ENCODE measurements at places on chromosomes 4 and X.

DNA sequence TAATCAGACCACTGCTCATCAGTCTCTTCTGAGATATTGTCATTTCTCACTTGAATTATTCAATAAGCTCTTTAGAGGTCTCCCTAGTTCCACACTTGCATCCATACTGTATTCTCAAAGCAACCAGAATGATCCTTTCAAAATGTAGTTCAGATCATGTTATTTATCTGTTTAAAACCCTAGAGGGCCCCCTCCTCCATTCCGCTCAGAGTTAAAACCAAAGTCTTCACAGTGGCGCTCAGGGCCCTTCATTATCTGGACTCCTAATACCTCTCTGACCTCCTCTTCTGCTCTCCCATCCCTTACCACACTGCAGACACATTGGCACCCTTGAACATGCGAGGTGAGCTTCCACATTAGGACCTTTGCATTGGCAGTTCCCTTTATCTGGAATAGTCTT, 32.7 kb upstream of the HPGDS start:
- no peak for DNase-seq

- no peak for DNase-seq
Observed at GRCh38 chr4:36533944-36534343, 252.5 kb downstream of the DTHD1 start.

- DNase-seq: no peak
Observed at GRCh38 chr4:120867506-120867905, 55.0 kb downstream of the PRDM5 start.

DNA sequence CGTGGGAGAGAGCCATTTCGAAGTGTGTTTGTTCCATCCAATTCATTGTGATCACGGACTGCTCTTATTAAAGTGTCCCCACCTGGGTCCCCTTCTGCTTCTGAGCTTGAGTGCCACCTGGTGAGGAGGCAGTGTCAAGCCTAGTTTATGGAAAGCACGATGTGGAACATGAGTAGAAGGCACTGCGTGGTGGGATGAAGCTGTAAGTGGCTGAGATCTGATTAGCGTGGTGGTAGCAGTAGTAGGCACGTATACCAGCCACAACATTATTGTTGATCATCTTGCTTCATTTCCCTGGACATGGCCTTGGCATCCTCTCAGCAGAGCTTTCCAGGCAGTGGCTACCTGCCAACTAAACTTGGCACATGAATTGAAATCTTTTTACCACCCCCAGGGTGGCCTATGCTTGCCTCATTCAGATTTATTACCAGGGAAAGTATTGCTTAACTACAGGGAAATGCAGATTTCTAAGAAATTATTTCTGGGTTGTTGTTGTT, 46.4 kb downstream of the GPAT3 start:
- DNase-seq: no peak

GRCh38 chrX:57929373-57929772, 19.1 kb upstream of the ZXDA start:
- no peak for DNase-seq

- DNase-seq: no peak
Observed at GRCh38 chrX:48939524-48940228, 17.7 kb downstream of the OTUD5 start.

GRCh38 chr4:2417765-2418649, at the start of gene ZFYVE28:
Gene ZFYVE28 (minus strand): TSS chr4:2418645. CDS start chr4:2418323, 322 bp downstream.
- DNase-seq: no peak

DNA sequence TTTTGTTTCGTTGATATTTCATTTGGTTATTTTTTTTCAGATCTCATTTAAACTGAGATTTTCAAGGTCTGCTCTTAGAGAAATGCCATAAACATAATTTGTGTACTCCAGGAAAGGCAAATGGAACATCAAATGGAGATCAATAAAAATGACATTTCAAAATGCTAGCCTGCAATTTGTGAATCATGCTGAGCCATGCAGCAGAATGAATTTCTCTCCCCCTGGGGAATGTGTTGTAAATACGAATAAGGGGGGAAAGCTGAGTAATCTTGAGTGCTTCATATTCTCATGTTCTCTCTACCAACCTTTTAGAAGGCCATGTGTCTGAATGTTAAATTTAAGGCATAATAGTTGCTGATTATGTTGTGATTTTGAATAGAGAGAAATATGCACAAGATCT, 7.8 kb downstream of the ZCCHC4 start:
- no peak for DNase-seq

GRCh38 chrX:120769576-120770341, 105.9 kb downstream of the CT47B1 start:
- no peak for DNase-seq

- no peak for DNase-seq
Observed at GRCh38 chr4:124435274-124435950, 277.1 kb downstream of the ANKRD50 start.

GRCh38 chr4:165079476-165079875, 25.8 kb downstream of the TRIM75 start:
- no peak for DNase-seq

DNA sequence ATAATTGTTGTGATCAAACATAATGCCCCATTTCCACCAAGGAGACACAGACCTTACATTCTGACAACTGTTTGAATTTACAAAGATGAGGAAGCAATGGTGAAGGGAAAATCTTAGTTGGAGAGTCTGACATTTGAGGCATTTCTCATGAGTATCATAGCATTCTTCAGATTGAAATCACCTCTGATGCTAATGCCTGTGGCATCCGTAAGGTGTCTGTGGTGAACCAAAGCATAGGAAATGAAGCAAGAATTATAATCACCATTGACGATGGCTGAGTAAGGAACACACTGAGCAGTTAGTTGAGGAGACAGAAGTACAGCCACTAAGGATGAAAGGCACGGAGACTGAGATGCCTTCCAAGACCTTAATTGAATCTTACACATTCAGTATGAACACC, 575.7 kb downstream of the TRIML1 start:
- no peak for DNase-seq

DNA sequence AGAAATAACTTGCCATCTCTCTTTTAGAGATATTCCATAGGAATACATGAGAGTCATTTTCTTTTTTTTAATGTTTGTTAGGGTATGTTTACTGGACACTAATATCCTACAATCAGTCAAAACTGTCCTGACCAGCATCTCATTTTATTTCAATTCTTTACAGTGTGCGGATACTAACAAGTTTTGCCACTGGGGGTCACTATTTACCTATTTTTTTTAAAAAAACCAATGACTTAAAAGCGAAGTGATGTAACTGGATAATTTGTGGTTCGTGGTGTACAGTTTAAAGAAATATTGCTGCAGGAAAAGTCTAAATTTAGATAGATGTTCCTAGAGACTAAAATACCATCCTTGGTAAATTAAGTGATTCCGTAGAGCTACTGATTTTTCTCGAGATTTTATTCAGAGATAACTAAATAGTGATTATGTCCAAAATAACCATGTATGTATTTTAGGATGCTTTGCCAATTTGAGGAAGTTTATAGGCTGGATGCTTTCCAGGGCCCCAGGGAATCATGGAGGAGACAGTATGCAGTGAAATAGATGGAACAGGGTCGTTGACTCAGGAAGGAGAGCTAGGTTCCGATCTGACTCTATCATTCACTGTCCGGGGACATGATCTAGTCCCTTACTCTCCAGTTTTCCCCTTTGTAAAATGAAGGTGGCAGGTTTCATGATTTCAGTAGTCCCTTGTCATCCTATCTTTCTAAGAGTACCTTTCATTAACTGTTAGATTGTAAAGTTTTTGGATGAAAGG, 34.0 kb upstream of the GNPDA2 start:
- DNase-seq: no peak

DNA sequence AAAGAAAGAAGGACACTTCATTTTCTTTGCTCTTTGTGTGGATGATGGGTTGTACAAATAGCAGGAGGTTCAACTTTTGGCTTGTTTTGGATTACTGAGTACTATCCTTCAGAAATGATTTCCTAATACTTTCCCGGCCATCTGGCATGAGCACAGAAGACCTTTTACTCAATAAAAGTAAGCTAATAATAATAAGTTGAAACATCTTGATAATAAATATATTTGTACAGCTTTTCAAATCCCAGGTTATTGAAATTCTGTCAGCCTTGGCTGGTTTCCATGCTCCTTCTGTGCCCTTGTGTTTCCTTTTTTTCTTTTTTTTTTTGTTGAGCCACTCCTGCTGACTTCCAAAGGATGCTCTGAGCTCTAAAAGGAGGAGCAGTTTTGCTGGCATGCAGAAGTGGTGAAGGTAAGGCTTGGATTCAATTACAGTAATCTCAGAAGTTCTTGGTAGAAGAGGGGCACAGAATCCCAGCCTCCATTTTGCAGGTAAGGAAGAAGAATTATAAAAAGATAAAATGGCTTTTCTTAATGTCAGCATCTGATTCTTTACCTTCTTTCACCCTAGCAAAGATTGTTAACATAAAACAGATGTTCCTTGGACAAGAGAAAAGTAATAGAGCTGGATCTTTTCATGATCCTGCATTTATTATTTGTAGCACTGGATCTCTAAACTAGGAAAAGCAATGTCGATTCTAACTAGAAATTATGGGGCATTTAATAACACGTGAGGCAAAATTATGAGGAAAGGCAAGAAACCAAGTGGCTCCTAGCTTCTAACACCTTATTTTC, 31.9 kb downstream of the REPS2 start:
- DNase-seq: no peak

DNA sequence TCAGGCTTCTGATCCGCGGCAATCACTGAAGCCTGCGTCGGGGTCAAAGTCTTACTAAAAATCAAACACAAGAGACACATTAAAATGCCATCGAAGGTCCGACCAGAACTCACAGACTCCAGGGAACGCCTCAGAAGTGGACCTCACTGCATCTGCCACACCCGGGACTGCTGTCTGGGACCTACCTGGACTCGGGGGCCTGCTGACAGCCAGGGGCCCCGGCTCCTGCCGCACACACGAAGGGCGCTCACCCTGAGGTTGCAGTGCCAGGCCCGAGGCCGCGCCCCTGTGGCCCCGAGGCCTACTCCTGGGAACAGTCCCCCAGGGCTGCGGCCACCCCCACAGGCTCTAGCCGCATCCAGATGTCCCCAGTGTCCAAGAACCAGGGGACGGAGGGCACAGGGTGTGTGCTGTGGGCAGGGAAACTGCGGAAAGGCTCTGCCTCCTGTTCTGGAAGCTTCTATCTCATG, 7.4 kb downstream of the CTBP1 start:
- DNase-seq: no peak

DNA sequence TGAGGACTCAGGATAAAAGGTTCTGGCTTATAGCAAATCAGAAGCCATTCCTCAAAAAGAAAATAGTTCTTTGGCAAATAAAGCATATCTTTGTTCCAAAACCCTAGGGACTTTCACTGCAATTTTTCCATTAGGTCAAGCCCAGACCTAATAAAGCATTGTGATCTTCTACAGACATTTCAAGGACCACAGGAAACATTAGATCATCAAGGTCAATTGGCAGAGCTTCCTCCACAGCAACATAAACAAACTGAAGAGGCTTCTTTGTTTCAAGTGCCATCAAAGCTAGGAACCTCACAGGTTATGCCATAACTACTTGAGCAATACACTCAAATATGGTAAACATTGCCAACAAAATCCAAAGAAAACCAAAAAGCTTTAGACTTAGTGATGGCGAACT, 144.9 kb downstream of the ANXA5 start:
- no peak for DNase-seq

DNA sequence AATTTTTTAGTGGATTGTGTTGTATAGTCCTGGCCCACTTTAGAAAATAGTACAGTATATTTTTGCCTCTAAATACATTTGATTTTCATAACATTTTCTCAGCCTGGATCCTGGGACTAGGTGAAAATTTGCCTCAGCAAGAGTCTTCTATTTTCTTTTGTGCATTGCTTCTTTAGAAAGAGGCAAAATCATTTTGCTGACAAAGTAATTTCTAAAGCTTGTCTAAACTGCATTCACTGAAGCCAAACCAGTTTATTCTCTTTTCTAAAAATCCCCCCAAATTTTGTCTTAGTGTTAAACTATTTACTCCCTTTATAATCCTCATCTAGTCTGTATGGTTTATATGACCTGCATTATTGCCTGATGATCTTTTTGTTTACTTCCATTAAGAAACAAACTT, 326.3 kb downstream of the C4orf33 start:
- DNase-seq: no peak

GRCh38 chrX:19579485-19579884, 64.2 kb upstream of the MAP3K15 start:
- no peak for DNase-seq

DNA sequence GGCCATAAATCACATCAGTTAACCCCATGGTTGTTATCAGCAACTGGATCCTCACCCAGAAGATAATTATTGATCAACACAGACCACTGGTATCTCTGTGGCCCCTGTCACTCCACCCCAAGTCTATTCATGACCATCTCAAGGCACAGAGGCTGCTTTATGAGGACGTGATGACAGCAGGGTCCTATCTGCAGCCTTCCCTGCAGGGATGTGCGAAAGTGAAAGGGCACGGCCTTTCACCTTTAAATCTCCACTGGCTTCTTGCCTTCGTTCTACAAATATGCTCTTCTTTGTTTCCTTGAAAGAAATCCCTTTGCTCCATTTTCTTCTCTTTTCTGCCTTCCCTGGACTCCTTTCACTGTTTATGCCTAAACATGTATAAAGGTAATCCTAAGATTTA, 170.6 kb upstream of the EDNRA start:
- no peak for DNase-seq

DNA sequence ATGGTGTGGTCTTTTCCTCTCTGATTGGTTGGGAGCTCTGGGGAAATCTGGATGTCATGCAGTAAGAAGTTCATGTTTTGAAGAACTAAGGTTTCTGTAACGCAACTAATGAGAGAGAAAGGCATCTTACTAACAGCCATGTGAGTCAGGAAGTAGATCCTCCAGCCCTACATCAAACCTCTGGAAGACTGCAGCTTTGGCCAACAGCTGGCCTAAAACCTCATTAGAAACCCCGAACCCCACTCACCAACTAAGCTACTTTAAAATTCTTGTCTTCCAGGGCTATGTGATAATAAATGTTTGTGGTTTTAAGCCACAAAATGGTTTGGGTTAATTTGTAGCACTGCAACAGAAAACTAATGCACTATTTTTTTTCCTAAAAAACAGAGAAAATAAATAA, 549.0 kb upstream of the GRID2 start:
- no peak for DNase-seq

DNA sequence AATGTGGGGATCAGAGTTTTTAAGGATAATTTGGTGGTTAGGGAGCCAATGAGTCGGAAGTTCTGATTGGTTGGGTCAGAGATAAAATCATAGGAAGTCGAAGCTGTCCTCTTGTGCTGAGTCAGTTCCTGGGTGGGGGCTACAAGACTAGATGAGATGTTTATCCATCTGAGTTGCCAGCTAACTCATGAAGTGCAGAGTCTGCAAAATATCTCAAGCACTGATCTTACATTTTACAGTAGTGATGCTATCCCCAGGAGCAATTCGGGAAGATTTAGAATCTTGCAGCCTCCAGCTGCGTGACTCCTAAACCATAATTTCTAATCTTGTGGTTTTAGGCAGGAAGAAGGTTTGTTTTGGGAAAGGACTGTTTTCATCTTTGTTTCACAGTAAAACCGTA, 565.8 kb upstream of the SPANXN1 start:
- no peak for DNase-seq

- no peak for DNase-seq
Observed at GRCh38 chrX:133546441-133546840, 131.2 kb upstream of the GPC4 start.

- no peak for DNase-seq
Observed at GRCh38 chr4:165312506-165312905, 15.0 kb upstream of the MSMO1 start.

All from stimulated activated CD8-positive, alpha-beta memory T cell treated with anti-CD3 and anti-CD28 coated beads, Interleukin-7, amount 100 ng/mL, for 1 hour (primary cell).